ENCODE measurements at places on chromosomes 3 and 15. TPM values are rescaled to one million over a fixed set of nuclear protein-coding genes. Genes with fewer than 3 reads are reported as not detected.

DNA sequence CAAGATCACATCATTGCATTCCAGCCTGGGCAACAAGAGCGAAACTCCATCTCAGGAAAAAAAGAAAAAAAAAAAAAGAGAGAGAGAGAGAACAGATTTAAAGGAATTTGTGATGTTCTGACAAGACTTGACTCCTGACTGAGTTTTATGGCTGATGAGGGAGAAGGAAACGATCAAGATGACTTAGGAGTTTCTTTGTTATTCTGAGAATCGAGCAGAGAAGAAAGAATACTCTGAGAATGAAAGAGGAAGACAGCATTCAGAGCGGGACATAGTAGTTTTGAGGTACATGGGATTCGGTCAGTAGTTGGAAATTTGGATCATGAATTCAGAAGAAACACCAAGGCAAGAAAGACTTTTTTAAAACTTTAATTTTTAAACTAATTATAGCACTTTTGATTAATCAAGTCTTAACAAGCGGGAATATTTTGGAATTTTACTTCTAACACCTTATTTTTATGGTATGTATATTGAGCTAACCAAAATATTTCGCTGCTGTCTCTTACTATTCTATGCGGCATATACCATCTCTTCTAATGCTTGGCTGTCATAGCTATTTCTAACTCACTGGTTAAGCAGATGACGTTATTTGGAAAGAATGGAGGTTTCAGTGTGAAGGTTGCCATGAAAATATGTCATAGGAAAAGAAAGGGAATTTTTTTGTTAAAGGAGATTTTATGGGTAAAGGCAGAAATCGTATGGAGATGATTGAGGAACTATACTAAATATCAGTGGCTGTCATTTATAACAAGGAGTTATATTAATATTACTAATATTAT is 644.1 kb downstream of the RBMS3 start:
- H3K27ac ChIP-seq = no peak overlapping the region
- H3K4me3 ChIP-seq = no peak overlapping the region
- no peaks in the 10 kb centered on the region for H3K36me3 ChIP-seq
- no peaks in the 10 kb centered on the region for H3K4me1 ChIP-seq

DNA sequence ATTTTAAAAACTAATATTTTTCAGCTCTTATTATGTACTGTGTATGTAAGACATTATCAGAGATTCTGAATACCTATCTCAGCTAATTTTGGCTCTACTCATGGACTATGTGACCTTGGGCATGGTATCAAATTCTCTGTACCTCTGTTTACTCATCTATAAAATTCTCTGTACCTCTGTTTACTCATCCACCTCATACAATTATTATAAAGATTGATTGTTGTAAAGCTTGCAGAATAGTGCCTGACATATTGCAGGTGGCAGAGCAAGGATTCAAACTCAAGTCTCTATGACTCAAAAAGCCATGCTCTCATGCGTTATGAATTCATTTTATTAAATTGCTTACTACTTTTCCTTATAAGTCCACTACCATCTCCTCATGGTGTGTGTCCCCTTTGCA is 151.9 kb upstream of the ARL6 start:
- H3K27me3 ChIP-seq = no peaks in the 10 kb centered on the region
- H3K36me3 ChIP-seq = no peaks in the 10 kb centered on the region
- H3K27ac ChIP-seq = no peak overlapping the region
- no peaks in the 10 kb centered on the region for H3K4me1 ChIP-seq
- no peak overlapping the region for H3K4me3 ChIP-seq
- DNase-seq = no peak

DNA sequence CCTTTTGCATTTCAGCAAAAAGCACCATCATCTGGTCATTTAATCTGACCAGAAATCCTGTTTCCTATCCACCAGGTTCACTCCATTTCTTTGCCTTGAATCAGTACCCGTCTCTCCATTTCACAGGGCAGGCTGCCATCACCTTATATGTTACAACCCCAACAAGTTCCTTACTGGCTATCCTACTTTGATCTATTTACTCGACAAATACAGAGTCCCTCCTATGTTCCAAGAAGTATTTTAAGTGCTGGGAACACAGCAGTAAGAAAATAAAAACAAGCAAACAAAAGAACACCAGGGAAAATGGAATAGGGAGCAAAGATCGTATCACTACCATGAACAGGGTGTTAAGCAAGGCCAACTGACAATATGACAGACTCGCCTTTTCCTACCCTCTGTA is 295.2 kb upstream of the WNT5A start:
- H3K4me1 ChIP-seq = no peaks in the 10 kb centered on the region
- no peaks in the 10 kb centered on the region for H3K36me3 ChIP-seq
- H3K4me3 ChIP-seq = no peak overlapping the region
- no peaks in the 10 kb centered on the region for H3K27me3 ChIP-seq
- no peak for DNase-seq

DNA sequence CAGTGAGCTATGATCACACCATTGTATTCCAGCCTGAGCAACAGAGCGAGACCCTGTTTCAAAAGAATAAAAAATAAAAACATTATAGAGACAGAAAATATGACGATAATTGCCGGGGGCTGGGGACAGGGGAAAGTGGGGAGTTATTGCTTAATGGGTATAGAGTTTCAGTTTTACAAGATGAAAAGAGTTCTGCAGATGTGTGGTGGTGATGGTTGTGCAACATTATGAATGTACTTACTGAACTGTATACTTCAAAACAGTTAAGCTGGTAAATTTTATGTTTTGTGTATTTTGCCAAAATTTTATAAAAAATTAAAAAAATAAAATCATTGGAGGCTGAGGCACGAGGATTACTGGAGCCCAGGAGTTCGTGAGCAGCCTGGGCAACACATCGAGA is 24.8 kb upstream of the ZNF774 start:
- H3K27ac ChIP-seq = no peak overlapping the region
- no peaks in the 10 kb centered on the region for H3K36me3 ChIP-seq
- no peak overlapping the region for H3K4me3 ChIP-seq
- no peak for DNase-seq
- no peaks in the 10 kb centered on the region for H3K4me1 ChIP-seq
- H3K27me3 ChIP-seq = peaks cover 6% of the 10 kb centered on the region

GRCh38 chr3:23647706-23648258 is 158.0 kb upstream of the UBE2E1 start:
- H3K4me1 ChIP-seq = peaks cover 22% of the 10 kb centered on the region
- no peak for DNase-seq
- no peaks in the 10 kb centered on the region for H3K27me3 ChIP-seq
- H3K4me3 ChIP-seq = no peak overlapping the region
- peak overlapping the region; percentile 37 for H3K27ac ChIP-seq
- H3K36me3 ChIP-seq = no peaks in the 10 kb centered on the region

DNA sequence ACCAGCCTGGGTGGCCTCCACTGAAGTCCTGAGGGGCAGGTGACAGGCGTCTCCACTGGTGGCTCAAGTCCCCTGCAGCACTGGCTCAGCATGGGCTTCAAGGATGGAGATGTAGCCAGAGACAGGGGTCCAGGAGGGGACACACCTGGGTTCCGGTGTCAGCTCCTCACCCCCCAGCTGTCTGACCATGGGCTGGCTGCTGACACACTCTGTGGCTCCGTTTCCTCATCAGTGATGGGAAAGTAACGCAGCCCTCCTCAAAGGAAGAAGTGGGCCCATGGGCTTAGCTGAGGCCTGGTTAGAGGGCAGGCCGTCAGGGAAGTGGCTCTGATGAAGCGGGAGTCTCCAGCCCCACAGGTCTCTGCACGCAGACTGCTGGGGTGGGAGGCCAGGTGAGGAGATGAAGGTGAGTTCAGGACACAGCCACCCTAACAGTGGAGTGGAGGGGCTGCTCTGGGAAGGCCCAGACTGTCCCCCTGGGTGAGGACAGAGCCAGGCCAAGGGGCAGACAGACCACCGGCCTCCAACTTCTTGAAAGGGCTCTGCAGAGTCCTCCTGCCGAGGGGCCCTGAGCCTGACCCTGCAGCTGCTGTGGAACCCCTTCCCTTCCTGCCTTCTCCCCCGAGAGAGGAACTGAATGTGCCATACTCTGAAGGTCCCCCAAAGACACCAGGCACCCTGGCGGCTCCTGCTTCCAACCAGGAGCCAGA is 24.0 kb downstream of the PSTPIP1 start:
- H3K4me1 ChIP-seq = peaks cover 47% of the 10 kb centered on the region
- no peaks in the 10 kb centered on the region for H3K27me3 ChIP-seq
- H3K36me3 ChIP-seq = no peaks in the 10 kb centered on the region
- DNase-seq = no peak

DNA sequence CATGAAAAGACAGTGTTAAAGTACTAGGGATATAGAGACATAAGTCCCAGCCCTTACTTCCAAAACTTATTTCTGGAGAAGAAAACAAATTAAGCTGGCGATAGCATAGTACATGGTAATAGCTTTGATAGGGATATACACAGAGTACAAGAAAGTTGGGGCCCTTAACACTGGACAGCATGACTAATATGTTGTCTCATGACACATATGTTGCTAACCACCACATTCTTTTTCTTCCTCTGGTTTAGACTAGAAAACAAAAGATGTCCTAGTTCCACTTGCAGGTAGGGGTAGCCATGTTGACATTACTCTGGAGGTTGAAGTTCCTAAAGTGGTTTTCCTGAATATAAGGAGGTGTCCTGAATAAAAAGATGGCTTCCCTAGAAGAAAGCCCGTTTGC is 75.3 kb downstream of the RFX7 start:
- H3K4me1 ChIP-seq = peaks cover 31% of the 10 kb centered on the region
- H3K4me3 ChIP-seq = no peak overlapping the region
- peaks cover 28% of the 10 kb centered on the region for H3K36me3 ChIP-seq
- DNase-seq = no peak
- H3K27ac ChIP-seq = no peak overlapping the region

DNA sequence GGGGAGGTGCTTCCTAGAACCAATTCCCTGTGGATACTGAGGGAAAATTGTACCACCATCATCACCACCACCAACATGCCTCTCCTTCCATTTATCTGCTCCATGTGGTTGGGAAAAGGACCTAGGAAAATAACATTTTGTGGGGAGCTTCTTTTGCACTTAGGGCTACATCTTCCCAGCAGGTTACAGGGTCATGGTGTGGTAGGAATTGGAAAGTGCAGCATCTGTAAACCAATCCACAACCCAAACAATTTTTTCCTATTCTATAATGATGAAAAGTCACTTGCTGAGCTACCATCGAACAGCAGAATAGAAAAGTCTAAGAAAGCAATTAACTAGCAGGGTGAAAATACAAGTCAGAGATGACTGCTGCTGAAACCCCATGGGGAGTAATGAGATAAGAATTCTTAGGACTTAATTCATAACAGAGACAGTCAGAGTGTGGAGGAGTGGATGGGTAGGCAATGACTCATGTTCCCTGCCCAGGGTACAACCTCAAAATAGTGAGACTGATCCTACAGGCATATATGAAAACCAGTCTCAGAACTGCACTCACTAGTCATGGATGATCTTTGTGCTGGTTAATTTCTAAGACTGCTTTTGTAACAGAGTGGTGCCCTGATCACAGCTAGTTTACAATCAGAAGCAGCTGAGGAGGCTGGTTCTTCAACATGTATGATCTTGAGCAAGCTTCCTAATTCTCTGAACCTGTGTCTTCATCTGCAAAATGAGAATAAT is 38.1 kb upstream of the LEKR1 start:
- H3K4me3 ChIP-seq = no peak overlapping the region
- no peaks in the 10 kb centered on the region for H3K27me3 ChIP-seq
- no peak for DNase-seq
- H3K4me1 ChIP-seq = peaks cover 12% of the 10 kb centered on the region
- H3K36me3 ChIP-seq = peaks cover 7% of the 10 kb centered on the region

DNA sequence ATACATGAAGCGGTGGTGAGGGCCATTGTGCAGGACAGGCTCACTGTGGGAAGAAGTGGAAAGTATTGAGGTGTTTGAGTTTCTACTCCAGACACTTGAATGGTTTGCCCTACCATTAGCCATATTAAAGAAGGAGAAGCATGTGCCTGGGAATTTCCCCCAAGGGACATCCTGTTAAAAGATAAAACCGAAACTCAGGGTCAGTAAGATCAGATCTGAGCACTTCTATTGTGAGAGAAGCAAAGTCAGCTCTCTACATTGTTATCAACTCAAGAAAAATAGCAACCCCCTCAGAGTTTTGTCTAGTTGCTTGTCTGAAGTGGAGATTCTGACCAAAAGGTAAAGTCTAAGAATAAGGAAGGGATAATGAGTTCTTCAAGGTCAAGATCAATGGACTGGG is 269.8 kb downstream of the CHST2 start:
- peaks cover 18% of the 10 kb centered on the region for H3K36me3 ChIP-seq
- H3K27ac ChIP-seq = no peak overlapping the region
- H3K4me3 ChIP-seq = no peak overlapping the region

DNA sequence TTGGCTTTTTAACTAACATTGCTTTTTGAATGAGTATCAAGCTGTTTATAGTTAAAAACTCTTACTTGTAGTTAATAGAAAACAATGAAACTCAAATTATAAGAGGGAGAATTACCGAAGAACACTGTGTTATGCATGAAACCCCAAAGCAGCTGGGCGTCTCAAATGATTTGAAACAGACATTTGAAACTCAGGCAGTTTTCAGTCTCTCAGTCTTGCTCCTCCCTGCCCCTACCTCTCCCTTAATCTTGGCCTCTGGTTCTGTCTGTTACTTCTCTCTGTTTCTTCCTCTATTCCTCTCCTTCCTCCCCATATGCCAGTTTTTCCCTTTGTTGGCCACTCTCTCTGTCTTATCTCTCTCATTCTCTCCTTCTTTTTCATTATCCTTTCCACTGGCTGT is 118.3 kb upstream of the SYNPR start:
- no peak overlapping the region for H3K4me3 ChIP-seq
- DNase-seq = no peak
- no peaks in the 10 kb centered on the region for H3K4me1 ChIP-seq
- H3K36me3 ChIP-seq = no peaks in the 10 kb centered on the region

DNA sequence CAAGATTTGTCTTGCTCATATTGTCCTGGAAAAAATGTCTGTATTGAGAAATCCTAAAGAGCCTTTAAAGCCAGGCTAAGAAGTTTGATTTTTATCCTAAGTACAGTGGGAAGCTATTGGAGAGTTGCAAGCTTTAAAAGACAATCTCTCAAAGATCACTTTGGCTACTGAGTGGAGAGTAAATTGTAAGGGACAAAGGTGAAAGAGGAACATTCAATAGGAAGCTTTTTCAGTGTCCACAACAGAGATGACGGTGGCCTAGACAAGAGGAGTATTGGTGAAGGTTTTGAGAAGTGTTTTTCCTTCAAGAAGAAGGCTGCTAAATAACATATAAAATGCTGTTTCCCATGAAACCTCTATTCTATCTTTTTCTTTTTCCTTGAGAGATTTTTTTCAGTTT is 249.5 kb upstream of the IL12A start:
- H3K27me3 ChIP-seq = peaks cover 21% of the 10 kb centered on the region
- DNase-seq = no peak
- H3K4me1 ChIP-seq = no peaks in the 10 kb centered on the region
- no peak overlapping the region for H3K27ac ChIP-seq

CPNE9 gene
- polyA plus RNA-seq = not detected

ZNF80 gene
- polyA plus RNA-seq = 0.27 TPM
